ENCODE measurements at places on chromosomes 7 and 10.

DNA sequence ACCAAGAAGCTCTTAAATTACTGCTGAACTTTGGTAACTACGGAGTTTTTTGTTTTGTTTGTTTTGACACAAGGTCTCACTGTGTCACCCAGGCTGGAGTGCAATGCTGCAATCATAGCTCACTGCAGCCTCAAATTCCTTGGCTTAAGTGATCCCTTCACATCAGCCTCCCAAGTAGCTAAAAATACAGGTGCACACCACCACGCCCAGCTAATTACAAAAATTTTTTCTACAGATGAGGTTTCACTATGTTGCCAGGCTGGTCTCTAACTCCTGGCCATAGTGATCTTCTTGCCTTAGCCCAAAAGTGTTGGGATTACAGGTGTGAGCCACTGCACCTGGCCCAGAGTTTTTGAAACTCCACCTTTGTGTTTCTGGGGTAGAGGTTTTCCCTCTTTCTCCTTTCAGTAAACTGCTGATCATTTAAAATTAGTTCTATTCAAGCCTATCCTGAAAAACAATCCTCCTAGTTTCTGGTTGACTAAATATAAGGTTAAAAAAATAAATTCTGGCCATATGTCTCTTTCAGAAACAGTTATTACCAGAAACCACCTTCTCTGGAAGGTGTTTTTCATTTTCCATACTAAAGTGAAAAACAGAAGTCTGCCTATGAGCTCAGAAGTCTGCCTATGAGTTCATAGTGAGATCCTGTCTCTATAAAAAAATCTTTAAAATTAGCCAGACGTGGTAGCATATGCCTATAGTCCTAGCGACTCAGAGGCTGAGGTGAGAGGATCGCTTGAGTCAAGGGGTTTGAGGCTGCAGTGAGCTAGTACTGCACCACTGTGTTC lies 63.9 kb downstream of the VOPP1 start:
- no peak for DNase-seq

- DNase-seq: no peak
Observed at GRCh38 chr7:128922496-128923410, 12.2 kb upstream of the KCP start.

DNA sequence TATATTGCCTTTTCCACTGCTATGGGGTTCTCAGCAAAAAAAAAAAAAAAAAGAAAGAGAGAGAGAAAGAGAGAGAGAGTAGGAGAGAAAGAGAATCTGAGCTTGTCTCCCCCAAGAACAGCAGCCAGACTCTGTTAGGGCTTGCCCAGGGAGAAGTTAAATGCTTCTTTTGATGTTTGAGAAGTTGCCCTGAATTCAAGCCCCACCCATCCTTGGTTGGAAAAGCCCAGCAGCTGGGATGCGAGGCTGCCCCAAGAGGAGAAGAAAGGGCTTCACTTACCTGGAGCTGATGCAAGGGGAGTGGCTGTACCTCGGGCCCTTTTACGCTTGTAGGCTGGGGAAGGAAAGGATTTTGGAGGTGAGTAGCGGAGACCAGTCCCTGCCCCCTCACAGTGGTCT lies 20.9 kb upstream of the MGMT start:
- no peak for DNase-seq

- no peak for DNase-seq
Observed at GRCh38 chr10:130044067-130045061, 66.3 kb downstream of the C10orf143 start.

DNA sequence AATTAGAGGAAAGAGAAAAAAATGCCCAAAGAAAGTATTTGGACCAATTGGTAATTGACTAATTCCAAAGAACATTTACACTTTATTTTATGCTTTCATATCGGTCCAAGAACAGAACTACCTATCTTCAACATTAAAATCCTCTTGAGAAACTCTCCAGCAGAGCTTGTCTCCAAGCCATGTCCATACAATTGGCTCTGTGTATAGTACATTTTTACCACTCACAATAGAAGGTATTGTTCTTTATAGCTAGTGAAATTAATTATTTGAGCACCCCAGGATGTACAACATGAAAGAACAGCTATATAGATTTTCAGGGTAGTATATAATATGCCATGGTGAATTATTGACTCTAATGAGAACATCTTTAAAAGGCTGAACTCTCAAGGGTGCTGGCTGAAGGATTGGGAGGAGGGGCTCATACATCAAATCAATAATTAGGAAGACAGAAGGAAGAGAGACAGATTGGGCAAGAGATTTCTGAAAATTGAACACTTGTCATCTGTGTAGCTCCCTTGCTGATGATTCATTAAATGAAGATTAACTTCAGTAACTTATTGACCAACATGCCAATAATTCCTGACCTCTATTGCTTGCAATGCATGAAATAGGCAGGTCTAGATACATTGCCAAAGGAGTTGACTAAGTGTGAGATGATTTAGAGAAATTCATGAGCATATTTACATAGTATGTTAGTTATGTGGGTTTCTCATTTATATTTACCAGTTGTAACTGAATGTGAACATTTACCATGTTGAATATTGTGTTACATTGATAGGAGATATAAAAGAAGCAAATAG lies 249.7 kb downstream of the MTERF1 start:
- no peak for DNase-seq

DNA sequence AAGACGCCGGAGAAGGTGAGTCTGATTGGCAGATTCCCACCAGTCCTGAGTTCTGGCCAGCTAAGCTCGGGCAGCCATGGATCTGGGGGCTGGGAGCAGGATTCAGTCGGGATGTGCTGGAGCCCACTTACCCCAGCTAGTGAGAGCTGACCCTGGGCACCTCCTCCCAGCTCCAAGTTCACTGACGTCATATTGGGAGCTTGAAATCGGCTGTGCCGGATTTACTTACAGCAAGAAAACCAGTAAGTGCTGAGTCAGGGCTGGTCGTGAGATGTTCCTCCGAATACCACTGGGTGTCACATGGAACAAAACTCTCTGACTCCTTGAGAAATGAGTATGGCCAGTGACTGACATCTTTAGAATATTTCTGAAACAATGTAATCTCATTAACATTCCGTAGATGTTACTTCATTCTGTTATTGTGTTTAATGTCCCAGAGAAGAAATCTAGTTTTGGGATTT lies 621.2 kb downstream of the SDK1 start:
- DNase-seq: no peak

DNA sequence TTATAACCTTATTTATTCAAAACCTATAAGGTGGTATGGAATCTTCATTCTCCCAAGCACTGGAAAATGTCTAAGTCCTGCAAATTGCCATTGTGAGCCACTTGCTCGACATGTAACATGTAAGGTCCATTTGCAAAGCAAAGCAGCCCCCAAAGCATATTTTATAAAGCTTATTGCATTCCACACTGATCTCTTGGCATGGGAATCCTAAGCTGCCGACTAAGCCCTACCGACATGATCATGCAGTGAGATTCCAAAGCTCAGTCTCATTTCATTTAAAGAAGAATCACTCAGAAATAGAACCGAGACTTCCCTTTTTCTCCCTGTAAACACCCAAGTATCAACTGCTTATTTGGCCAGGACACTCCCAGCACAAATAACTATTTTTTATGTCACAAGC lies 333.4 kb upstream of the MYO3A start:
- no peak for DNase-seq

DNA sequence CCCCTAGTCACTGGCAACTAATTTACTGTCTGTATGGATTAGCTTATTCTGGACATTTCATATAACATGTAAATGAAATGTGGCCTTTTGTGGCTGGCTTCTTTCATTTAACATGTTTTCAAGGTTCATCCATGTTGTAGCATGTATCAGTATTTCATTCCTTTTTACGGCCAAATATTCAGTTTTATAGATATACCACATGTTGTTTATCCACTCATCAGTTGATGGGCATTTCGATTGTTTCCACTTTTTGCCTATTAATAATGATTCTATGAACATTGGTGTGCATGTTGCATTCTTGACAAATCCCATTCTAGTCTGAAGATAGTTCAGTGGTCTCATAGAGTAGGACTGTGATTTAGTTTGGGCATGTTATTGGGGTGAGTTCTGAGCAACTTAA lies 12.6 kb downstream of the CNNM2 start:
- no peak for DNase-seq

DNA sequence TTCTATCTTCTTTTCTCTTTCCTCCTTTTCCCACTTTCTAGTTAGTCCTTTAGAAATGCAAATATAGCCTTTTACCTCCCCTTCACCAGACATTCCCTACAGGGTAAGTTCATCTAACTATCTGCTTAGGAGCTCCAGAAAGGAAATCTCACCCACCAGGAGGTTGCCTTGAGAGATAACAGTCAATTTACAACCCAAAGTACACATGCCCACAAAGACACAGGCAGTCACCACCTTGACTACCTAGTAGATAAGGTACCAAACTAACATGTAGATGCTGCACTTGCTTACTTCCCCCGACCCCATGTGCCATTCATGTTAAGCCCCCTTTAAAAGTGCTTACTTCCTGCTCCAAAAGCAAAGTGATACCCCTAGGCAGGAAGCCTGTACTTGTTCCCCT lies 12.8 kb upstream of the CREB3L2 start:
- DNase-seq: no peak

DNA sequence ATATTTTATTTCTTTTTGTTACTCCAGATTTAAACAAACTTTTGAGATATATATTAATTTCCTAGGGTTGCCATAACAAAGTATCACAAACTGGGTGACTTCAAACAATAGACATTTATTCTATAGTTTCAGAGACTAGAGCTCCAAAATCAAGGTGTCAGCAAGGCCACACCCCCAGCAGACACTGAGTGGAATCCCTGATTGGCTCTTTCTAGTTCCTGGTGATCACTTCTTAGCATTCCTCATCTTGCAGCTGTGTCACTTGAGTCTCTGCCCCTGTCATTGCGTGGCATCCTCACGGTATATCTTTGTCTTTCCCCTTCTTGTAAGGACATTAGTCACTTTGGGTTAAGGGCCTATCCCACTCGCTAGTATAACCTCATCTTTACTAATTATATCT lies 7.6 kb upstream of the SLC26A3 start:
- DNase-seq: no peak

DNA sequence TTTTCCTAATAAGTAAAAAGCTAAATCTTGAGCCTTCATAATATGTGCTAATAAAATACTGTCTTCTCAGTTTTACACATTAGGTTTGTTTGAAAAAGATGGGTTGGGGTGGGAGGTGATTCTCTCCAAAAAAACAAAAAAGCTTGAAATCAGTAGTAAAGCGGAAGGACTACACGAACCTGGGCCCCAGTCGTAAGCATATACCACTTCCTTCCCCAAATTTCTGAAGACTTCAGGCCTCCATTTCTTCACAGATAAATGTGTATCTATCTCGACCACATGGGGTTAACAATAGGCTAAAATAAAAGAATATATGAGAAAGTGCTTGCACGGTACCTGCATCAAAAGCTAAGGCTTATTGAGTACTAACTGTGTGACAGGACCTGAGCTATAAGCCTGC lies 51.6 kb upstream of the PAX2 start:
- no peak for DNase-seq

- DNase-seq: no peak
Observed at GRCh38 chr10:66783316-66783715, 142.5 kb upstream of the LRRTM3 start.

DNA sequence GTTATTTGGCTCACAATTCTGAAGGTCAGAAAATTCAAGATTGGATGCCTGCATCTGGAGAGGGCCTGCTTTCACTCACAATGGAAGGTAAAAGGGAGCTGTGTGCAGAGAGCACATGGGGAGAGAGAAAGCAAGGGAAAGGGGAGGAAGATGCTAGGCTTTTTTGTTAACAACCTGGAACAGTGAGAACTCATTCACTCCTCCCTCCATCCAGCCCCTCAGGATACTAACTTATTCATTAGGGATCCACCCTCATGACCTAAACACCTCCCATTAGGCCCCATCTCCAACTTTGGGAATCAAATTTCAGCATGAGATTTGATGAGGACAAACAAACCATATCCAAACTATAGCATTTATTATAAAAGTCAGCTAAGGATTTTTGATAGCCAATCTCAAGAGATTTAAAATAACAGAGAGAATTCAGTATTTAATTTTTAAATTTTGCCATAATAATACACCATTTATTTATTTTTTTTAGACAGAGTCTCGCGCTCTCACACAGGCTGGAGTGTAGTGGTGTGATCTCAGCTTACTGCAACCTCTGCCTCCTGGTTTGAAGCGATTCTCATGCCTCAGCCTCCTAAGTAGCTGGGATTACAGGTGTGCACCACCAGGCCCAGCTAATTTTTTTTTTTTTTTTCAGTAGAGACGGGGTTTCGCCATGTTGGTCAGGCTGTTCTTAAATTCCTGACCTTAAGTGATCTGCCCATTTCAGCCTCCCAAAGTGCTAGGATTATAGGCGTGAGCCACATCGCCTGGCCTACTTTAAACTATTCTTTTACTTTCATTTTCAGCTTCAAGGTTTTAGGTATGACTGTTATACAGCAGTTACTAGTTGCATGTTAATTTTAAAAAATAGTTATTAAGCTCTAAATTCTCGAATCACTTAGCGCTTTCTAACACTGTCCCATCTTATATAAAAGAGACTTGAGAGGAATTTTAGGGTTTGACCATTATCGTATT lies 20.3 kb upstream of the ETV1 start:
- DNase-seq: no peak

DNA sequence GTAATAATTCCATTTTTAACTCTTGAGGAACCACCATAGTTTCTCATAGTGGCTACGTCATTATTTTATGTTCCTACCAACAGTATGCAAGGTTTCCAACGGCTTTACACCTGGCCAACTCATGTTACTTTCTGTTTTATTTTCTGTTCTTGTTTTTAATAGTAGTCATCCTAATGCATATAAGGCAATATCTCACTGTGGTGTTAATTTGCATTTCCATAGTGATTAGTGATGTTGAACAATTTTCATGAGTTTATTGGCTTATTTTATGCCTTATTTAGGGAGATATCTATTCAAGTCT lies 465.5 kb upstream of the KLF6 start:
- no peak for DNase-seq

GRCh38 chr10:84118395-84119006 lies 20.8 kb upstream of the GHITM start:
- no peak for DNase-seq

- DNase-seq: no peak
Observed at GRCh38 chr7:45593877-45594276, 19.7 kb downstream of the ADCY1 start.

DNA sequence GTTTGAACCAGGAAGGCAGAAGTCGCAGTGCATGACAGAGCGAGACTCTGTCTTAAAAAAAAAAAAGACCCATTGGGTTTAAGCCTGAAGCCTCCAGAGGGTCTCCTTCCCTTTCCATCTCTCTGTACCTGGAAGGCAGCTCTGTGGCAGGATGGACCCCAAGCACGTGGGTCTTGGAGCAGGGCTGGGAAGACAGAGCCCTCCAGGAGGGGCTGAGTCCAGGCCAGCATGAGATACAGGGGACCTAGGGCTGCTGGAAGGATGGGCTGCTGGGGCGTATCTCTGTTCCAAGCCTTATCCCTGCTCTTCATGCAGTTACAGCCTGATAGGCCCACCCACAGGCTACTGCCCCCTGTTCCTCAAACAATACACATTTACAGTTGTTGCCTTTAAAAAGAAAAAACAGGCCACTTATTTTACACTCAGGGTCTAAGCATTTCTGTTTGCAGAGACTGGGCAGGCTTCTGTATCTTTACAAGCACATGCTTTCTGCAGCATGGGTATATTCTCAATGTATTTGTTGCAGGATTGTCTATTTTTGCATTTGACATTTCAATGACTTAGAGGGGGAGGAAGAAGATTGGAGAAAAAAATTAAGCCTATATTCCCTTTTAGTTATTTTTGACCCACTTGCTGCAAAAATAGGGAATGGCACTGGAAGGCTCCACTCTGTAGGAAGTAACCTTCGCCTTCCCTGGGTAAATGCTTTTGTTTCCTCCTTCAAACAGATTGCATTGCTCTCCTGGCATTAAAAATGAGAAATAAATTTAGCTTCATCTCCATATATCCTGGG lies 60.1 kb downstream of the FAM171A1 start:
- DNase-seq: no peak

All from GM19239 (cell line).